ENCODE measurements at places on chromosomes 7 and 10. TPM values are rescaled to one million over a fixed set of nuclear protein-coding genes. Genes with fewer than 3 reads are reported as not detected.

TIMM23 gene
- 44.1 TPM for total RNA-seq

DNA sequence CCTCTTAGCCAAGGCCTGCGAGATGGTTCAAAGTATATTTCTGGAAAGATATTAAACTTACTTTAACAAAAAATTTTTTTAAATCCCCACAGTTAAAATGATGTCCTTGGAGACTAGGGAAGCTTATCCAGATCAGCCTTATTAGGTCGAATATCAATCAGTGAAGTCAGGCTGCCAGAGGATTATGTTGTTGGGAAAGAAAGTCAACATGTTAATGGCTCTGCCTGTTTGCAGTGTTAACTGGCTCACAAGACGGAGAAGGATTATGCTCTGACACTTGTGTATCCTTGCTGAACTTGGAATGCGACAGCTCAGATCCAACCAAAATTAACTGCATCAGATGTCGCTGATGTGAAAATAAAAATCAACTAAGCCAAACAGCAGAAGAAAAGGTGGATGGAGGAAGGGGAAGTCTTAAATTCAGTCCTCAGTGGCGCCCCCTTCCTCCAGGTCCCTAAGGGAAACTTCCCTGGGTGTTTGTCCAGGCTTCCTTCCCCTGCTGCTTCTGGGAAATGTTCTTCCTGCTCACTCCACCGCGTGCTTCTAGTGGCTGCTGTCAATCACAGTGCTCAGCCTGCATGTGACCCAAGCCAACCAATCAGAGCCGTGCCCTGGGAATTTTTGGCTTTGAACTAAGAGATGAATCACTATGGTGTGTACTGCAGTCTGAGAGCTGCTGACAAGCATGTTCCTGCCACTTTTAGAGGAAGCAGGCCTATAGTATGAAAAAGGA is 690.4 kb upstream of the NRP1 start:
- DNase-seq: no peak

DNA sequence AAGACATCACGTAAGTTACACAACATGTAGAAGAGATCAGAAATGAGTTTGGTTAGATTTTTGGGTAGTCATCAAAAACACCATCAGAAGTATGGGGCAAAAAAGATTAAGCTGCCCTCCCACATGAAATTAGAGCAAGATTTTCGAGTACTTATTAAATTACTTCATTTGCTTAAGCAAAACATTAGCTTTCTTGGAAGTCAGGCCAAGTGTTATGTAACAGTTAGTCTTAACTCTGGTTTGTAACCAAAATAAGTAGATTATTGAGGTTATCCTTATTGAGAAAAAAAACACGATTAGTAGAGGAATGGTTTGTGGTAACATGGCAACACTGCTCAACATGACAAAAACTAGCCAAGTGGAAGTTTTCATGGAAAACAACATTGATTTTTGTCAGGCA is 37.9 kb downstream of the HBP1 start:
- DNase-seq: no peak

- no peak for DNase-seq
These were observed 6.0 kb downstream of the ARMC10 start for GRCh38 chr7:103080923-103081322.

DNA sequence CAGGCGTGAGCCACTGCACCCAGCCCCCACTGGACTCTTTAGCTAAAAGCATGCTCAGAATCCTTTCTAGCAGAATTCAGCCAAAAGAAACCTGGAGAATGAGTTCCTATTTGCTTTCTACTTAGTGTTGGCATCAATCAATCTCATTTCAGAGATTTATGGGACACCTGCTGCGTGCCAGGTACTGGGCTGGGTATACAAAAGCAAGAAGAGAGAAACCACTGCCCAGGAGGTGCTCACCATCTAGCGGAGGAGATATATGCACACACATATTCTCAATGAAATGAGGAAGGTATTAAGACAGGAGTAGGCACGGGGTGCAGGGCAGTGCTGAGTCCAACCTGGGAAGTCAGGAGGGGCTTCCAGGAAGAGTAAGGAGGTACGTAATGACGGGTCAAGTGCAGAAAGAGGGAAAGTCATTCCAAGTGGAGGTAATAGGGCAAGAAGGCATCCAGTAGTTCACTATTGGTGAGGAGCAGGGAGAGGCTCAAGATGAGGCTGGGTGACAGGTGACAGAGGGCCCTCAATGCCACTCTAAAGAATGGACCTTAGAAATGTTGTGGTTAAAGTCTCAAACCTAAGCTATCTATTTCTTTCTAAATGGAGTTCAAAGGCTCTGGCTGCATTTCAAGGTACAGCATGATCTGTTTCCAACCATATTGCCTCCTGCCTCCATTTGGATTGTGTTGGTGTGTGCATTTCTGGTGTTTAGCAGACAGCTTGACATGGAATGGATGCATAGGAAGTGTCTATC is 22.1 kb downstream of the ABLIM1 start:
- no peak for DNase-seq

IKZF1 gene
- 118 TPM for total RNA-seq

DNA sequence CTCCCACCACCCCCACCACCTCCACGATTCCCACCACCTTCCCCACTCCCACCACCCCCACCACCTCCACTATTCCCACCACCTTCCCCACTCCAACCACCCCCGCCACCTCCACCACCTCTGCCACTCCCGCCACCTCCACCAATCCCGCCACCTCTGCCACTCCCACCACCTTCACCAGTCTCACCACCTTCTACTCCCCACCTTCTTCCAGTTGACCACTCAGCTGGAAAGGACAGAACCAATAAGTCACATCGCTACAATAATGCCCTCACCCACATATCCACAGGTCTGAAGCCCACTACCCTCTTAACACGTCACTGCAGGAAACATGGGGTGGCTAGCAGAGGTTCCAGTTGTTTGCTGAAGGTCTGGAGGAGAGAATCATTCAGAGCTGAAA is 93.5 kb upstream of the PAX2 start:
- DNase-seq: no peak

DNA sequence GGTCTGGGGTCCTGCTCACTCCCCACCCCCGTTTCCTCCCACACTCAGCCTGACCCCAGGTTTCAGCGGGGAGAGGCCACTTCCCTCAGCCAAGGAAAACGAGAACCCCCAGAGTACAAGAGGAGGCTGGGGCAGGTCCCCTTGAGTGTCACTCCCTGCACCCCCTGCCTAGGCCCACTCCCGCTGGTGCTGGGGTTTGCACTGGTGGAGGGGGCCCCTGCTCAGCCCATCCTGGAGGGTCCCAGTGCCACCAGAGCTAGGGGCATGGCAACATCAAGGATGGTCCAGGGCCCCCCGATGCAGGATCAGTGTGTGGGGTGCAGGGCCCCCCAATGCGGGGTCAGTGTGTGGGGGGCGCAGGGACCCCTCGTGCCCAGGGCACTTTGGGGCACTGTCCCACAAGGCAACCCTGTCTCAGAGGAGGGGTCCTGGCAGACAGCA is 70.5 kb upstream of the KCTD7 start:
- DNase-seq: no peak

STX1A gene
- 5.5 TPM for total RNA-seq

ABCC2 gene
- total RNA-seq: 0.07 TPM

DNA sequence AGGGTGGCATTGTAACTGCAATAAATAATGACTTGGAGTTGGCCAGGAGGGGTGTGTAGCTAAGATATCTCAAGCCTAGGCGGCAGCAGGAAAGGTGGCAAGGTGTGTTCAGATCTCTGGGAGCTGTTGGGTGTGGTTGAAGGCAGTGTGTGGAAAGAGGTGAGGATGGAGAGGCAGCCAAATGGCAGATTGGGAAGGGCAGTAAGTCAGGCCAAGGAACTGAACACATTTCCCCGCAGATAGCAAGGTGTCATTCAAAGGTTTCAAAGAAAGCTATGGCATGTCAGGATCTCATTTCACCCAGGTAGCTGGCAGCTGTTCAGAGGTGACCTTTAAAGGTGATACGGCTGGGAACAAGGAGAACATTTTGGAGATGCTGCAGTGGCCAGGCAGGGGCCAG is 586.0 kb upstream of the MGMT start:
- no peak for DNase-seq

FAM25G gene
- total RNA-seq: not detected

GRCh38 chr7:41399171-41399570 is 303.7 kb downstream of the INHBA start:
- DNase-seq: no peak

DNA sequence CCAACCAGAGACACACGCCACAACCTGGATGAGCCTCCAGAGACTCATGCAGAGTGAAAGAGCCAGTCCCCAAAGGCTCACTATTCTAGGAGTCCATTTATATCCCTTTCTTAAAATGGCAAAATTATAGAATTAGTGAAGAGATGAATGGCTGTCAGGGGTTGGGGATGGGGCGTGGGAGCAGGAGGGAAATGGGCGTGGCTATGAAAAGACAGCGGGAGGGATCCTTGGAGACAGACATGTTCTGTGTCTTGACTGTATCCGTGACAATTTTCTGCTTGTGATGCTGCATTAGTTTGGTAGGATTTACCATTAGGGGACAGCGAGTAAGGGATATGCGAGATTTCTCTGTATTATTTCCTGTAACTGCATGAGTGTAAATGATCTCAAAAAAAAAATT is 33.0 kb downstream of the FAM53B start:
- no peak for DNase-seq

SPAM1 gene
- total RNA-seq: not detected

GRCh38 chr10:118238573-118239235 is 103.4 kb downstream of the FAM204A start:
- no peak for DNase-seq

SFTPA1 gene
- not detected for total RNA-seq

TET1 gene
- total RNA-seq: 2.2 TPM

DNA sequence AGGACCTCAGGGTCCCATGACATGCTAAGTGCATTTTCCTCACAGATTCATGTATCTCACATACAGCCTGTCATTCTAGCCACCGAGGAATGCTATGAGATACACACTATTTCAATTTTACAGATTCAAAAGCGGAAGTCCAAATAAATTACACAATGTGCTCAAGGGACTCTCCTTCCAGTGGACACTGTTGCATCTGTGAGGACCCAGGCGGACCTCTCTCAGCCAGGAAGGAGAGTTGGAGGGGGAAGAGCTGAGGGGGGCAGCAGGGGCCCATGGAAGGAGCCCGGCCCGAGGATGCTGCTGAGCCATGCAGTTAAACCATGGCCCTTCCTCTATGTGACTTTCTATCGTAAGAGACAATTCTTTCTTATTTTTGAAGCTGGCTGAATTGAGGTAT is 93.6 kb downstream of the VOPP1 start:
- no peak for DNase-seq

PRKAR2B gene
- 0.67 TPM for total RNA-seq

ARHGEF35 gene
- total RNA-seq: 0.30 TPM

GRCh38 chr10:132239126-132240031 is 52.6 kb downstream of the DPYSL4 start:
- no peak for DNase-seq

DNA sequence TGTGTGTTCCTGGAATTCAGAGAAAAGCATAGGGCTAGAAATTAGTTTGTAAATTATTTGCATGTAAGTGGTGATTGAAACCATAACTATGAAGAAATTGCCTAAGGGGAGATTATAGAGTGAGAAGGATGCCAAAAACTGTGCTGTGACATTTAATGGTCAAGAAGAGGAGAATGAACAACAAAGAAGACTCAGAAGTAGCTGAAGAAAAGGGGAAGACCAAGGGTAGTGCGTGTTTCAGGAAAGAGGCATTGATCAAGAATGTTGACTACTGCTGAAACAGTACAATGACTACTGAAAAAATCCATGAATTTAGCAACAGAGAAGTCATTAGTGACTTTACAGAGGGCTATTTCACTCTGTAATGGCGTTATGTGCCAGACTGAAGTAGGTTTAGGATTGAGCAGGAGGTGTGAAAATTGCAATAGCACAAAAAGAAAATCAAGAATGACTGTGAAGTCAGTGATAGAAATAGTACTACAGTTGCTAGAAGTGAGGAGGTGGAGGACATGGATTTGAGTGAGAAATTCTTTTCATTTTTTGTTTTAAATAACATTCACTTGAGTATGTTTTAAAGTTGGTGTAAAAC is 28.9 kb upstream of the SAMD9L start:
- DNase-seq: no peak

GRCh38 chr7:141167381-141167964 is 93.6 kb downstream of the TMEM178B start:
- DNase-seq: no peak

SLC13A1 gene
- total RNA-seq: not detected

GRCh38 chr7:23960361-23960760 is 250.3 kb downstream of the STK31 start:
- no peak for DNase-seq

PNLIPRP3 gene
- not detected for total RNA-seq

DNA sequence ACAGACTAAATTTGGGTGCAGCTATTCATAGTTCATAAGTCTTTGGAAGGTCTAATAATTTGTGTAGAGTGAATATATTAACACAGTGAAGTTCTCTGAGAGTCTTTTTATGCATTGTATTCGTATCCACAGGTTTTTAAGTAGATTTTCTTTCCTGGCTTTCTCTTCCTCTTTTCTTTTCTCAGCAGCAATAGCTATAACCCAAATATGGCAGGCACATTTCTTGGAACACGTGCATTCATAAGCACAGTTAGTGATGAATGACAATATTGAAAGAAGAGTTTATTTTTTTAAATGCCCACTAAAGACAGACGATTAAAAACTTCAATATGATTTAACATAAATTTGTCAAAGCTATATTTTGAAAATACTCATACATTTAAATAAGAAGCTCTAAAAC is 220.5 kb upstream of the MBL2 start:
- DNase-seq: no peak

DNA sequence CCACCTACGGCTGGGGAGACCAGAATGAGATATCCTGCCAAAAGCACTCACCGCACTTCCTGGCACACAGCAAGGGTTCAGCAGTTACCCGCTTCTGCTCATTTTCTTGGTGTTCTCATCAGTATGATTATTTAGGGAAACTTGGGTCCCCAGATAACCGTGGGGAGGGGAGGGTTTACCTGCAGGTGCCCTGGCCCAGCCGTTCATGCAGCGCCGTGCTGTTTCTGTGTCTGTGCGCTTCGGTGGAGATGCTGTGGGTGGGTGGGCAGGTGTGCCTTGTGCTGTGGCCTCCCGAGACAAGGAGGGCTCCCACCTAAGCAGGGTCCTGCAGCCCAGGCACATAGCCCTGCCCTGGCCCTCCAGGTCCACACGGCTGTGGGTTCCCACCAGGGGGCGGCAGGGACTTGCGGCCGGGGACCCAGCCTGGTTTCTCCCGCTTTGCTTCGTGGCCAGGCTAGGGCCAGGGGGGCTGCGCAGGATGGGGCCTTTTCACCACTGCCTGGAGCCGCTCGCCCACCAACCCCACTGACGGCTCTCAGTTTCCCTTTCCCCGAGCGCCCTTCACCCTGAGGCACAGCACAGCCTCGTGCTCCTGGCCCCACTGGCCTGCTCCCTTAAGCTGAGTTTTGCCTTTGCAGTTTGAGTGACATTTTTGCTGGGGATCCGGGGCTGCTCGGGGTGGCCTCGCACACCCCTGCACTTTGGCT is 78.5 kb downstream of the LHPP start:
- peak; percentile 99 for DNase-seq

DNA sequence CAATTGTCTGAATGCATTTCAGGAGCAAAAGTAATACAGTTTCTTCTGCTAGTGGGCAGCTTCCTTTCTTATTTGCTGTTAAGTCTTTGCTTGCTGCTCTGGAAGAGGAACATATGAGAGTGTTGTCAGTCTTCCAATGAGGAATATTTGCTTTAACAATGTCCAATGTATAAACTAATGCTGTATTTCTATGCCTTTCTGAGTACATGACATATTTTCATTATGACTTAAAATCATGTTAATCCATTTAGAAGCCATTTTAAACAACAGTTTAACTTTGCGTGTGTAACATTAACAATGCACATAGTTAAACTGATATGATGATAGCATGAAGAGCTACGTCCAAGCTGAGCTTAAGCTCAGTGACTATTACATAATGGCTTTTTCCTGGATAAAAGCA is 933.4 kb upstream of the GHITM start:
- no peak for DNase-seq

Data from Karpas-422 (cell line).